ENCODE measurements at places on chromosomes 12 and 14.

GRCh38 chr12:125566-125965 is 59.0 kb downstream of the IQSEC3 start:
- DNase-seq, result no peak

GRCh38 chr14:64730061-64730440 is 25.8 kb downstream of the PLEKHG3 start:
- no peak for DNase-seq

DNA sequence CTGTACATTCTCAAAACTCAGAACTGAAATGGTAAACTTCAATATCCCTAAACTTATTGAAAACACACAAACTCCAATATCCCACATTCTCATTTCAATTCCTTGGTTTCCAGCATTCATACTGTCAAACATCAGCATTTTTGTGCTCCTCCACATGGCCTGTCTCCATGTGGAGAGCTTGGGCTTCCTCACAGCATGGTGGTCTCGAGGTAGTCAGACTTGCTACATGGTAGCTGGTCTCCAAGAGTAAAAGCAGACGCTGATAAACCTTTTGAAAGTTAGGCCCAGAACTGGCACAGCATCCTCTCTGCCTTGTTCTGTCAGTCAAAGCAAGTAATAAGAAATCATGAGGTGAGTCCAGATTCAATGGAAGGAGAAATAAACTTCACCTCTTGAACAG is 70.5 kb downstream of the VCPKMT start:
- DNase-seq, result no peak

DNA sequence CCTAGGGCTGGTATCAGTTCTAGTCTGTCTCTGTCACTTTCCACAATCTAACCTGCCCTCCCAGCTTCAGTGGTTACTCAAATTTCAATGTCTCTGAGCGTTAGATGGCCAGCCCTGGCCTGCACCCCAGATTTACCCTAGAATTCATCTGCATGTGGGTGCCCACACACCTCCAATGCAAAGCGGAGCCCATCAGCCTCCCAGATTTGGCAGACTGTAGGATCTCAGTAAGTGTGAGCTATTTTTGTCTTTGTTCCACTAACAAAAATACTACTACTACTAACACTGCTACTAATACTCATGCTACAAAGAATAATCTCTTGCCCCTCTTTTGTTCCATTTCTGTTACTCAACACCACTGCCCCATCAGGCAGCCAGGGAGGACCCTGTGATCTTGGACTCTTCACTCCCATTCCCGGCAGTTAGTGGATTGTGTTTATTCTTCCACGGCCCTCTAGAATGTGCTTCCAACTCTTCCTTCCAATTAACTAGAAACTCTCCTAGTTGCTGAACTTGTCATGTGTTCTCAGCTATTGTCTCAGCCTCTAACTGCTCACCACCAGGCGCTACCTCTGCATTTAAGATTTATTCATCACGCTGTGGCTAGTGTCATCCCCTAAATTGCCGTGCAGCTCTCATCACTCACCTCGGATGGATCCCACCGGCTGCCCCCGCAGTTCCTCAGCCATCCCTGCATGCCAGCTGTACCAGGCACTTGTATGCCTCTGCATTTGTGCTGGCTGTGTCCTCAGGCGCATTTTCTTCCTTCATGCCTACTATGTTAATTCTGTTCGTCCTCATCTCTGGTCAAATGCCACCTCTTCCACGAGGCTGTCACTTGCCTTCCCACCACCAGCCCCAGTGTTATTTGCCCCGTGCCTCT is 150.6 kb upstream of the HIF1A start:
- DNase-seq, result no peak

DNA sequence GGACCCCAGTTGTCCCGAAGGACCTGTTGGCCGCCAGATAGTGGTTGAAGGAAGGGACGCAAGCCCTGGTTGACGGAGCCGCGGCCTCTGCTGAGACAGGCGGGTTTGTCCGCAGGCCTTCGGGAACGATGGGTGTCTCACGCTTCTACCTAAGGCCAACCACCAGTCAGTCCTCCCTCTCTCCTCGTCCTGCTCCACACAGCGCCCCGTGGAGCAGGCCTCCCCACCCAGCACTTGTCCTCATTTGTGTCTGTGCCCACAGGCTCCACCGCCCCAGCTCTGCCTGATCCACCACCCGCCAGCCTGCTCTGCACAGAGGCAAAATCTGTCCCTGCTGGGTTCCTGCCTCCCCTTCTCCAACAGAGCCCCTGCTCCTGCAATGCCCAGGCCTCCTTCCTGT is 41.0 kb downstream of the RIMBP2 start:
- DNase-seq, result no peak

GRCh38 chr12:72642706-72643105 is 370.5 kb downstream of the TRHDE start:
- no peak for DNase-seq

DNA sequence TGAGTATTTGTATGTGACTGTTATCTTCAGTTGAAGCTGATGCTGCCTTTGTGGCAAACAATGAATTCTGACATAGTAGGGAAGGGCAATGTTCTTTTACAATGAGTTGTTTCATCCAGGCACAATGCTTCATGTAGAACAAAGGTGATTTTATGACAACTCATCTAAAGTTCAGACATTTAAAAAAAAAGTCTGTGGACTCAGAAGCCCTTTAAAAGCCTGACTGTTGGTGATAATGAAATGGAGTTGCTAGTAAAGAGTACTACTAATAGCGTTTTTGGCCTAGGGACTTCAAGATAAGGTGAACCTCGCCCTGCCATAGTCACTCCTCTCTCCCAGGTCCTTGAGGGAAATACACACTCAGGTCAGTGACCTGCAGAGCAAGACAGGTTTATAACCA is 105.1 kb downstream of the AKAP6 start:
- DNase-seq, result no peak

- DNase-seq, result no peak
These were observed 61.6 kb downstream of the KDM2B start for GRCh38 chr12:121519227-121519626.

GRCh38 chr12:121465921-121466793 is 66.2 kb downstream of the RNF34 start:
- DNase-seq, result no peak

DNA sequence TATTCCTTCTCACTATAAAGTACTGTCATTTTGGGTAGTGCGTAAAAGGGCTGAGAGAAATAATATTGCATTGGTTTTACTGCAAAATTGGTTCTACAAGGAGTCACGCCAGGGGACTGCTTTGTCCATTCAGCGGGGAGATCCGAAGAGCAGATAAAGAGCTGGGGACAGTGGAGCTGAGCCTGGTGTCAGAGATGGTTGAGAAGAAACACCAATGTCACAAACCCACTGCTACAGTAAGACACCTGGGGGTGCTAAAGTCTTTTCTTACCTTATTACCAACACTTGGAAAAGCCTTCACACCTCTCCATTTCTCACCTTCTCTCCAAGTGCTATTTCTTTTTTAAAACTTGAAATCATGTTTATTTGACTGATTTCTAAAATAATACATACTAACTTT is 14.1 kb downstream of the IL31 start:
- no peak for DNase-seq

DNA sequence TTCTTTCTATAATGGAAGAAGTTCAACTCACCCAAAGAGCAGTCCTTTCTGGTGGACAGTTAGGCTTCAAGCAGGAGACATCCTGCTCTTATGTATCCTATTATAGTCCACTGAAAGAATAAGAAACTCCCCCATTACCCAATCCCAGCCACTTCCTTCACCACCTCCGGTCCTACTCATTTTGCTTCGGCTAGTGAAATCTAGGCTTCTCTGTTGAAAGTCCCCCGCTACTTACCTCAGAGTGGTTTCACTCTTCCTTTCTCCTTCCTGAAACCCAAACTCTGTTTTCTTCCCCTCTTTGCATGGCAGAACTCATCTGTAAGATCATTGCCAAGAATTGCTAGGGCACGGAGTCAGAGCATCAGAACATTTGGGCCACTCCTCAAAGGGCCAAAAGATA is at the start of gene GPR84:
Gene GPR84, minus strand, starts transcription at position 74 of the 400 bp plus-strand sequence. CDS start 635 bp downstream, outside the sequence.
- no peak for DNase-seq

GRCh38 chr14:30309405-30309804 is 249.6 kb upstream of the G2E3 start:
- no peak for DNase-seq

- DNase-seq, result no peak
These were observed 9.5 kb downstream of the SLC38A2 start for GRCh38 chr12:46362895-46363581.

GRCh38 chr14:22715186-22715812 is 51.2 kb upstream of the OXA1L start:
- DNase-seq, result no peak

DNA sequence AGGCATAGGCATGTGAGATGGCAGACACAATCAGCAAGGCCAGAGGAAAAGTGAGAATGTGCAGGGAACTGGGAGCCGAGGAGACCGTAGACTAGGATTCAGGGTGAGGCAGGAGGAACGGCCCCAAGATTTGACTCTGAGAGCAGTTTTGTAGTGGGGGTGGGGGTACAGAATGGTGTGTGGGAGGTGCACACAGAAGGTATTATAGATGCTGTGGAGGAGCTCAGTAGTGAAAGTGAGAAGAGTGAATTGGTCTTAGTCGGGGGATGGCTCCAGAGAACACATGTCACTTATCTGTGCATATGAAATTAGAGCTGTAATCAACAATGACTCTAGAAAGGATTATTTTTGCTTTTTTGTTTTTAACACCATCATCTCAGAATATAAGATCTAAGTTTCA is 11.9 kb downstream of the ZNF664 start:
- no peak for DNase-seq

DNA sequence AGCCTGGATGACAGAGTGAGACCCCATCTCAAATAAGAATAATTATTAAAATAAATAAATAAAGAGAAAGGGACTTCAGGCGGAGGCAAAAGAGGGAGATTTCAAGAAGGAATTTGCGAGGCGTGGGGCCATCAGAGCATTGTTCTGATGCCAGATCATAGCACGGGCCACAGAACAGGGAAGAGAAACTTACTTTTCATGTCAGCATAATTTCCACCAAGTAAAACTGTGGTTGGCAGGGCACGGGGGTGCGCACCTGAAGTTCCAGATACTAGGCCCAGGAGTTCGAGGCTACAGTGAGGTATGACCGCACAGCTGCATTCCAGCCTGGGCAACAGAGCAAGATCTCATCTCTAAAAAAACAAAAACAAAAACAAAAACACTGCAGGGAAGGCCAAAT is 11.0 kb upstream of the PLBD1 start:
- no peak for DNase-seq

GRCh38 chr12:52787324-52788191 is 8.4 kb downstream of the KRT3 start:
- no peak for DNase-seq

DNA sequence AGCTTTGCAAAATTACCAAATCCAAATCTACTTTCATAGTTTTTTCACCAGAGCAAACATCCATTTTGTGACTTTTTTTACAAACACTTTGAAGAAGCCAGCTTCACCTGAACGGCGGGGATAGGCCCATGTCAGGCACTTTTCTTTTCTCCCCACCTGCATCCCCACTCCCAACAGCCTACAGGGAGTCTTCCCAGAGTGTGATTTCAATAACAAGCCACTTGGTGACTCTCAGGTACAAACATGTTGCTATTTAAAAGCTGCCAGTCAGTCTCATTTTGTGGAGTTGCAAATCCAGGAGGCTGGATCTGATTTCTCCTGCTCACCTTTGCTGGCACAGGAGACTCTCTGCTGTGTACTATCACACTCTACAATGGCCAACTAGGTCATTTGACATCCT is 285.5 kb downstream of the KCNH5 start:
- DNase-seq, result no peak

- no peak for DNase-seq
These were observed 438.9 kb upstream of the SEL1L start for GRCh38 chr14:81972601-81973000.

DNA sequence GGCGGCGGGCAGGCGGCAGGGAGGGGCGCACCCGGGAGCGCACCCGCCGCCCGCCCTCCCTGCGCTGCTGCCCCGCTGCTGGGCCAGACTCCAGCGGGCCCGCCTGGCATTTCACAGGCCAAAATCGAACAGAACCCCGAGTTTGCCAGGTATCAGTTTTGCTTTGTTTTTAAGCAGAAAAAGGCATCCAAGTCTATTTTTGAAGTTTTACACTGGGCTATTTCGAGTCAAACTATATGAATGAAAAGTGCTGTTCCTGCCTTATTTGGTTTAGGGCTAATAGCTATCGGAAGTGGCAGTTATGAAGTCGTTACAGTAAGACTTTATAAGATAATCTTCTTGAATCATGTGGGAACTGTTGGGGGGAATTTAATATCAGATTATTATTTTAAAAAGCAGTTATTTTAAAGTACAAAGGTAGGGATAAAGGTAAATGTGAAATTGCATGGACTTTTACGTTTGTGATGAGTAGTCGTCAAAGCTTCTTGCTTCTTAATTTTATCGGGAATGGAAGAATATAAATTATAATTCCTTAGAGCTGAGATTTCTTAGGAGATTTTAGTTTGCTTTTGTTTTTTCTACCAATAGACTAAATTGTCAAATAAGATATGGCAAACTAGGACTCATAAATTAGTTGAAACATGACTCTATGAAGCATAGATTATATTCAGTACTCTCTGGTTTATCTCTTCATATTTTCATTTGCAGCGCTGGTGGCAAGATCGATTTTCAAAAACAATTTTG is 1.1 kb downstream of the MSRB3 start:
- no peak for DNase-seq

- DNase-seq, result no peak
These were observed 151.1 kb upstream of the FUT8 start for GRCh38 chr14:65261425-65261920.

DNA sequence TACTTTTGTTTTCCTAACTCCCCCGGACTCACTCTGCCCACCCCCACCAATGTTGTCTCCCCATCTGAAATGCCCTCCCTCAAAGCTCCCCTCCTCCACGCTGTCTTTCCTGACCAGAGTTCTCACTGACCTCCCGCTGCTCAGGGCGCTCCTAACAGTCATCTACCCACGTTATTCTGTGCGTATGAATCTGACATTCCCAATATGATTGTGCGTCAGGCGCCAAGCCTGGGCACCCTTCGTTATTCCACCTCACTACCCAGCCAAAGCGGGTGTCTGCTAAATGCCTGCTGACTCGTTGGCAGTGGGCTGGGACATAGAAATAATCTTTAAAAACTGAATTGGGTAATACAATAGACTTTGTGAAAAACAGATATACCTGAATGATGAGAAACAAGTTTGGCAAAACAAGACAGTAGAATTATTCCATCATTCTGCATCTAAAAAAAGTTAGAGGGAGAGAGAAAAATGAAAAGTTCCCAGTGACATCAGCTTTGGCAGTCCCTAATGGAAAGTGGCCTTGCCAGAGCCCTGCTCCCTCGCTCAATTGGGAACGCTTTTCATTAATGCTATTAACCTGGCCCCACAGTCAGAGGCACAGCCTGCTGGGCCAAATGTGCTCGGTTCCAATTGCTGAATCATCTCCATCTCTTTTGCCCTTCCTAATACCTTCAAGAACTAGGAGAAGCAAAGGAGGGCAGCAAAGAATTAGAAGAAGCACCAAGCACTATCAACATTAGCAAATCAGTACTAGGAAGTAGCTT is 74.0 kb upstream of the PLXNC1 start:
- no peak for DNase-seq
